ENCODE measurements at places on chromosomes 1 and 21.

- no peak for DNase-seq
Observed at GRCh38 chr1:107541412-107541811, 400.6 kb downstream of the NTNG1 start.

GRCh38 chr1:112991402-112992120 is 35.6 kb upstream of the SLC16A1 start:
- no peak for DNase-seq

DNA sequence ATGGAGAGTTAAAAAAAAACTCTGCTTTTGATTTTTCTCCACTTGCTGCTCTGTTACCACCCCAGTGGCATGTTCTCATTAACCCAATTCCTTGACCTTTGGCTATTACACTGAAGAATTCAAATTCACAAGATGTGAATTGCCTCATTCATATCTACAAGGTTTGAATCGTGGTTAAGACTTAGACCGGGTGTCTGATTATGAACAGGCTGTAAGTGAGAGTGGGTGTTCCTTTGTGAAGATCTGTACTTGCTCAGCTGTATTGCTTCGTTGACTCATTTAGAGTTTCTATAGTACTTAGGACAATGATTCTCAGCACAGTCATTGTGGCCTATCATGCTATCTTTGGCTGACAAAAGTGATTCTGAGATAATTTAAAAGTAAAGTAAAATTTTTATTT is 36.4 kb downstream of the DNM3 start:
- no peak for DNase-seq

- DNase-seq: peak; percentile 58
Observed at GRCh38 chr21:36698981-36699545, at the start of gene SIM2. Gene SIM2, plus strand, starts transcription at chr21:36699115. Its CDS starts 632 bp downstream, at chr21:36699747.

DNA sequence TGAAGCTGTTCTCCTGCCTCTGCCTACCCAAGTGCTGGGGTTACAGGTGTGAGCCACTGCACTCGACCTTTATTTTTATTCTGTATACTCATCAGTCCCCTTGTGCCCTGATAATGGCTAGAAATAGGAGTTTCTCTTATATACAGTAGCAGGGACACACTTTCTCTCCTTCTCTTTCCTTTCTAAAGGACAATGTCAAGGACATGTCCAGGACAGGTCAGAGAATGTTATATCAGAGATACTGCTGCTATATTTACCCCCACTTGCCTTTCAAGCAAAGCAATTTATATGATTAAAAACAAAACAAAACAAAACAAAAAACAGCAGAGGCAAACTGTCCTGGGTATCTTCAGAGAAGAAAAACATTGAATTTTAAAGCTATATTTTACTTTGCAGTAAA is 43.2 kb upstream of the LRIG2 start:
- no peak for DNase-seq

DNA sequence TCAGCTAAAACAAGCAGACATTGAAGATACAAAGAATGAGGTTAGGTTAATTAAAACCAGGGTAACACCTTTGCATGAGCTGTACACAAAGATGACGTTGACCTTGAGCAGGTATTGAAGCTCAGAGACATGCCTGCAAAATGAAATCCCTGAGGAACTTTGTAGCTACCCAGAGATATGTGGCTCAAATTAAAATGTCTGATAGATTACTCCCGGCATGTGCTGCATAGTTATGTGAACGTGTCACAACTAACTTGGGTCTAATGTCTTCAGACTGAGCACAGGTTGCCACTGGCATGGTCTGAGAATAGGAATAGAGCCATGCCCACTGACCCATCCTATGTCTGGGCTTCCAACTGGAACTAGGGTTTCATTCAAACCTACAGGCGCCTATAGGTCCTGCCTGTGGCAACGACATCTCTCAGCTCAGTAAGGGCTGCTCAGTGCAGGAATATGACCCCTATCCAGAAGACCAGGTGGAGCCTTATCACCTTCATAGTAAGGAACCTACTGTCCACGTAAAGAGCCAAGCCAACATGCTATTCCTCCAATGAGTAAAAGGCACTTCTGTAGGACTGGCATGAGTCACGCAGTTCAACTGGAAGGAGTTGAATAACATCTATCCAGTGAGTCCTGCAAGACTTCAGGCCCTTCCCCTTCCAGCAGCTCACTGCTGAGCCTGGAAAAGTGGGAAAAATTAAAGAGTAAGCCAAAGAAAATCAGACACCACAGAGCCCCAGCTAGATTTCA is 60.7 kb downstream of the PRKAB2 start:
- no peak for DNase-seq

GRCh38 chr1:53246261-53247134 is 8.2 kb upstream of the MAGOH start:
- no peak for DNase-seq

GRCh38 chr1:84442256-84442655 is 36.8 kb upstream of the RPF1 start:
- DNase-seq: no peak

- no peak for DNase-seq
Observed at GRCh38 chr1:37069406-37069805, 35.1 kb upstream of the GRIK3 start.

GRCh38 chr21:40788635-40789034 is 58.3 kb downstream of the DSCAM start:
- no peak for DNase-seq

- peak; percentile 69 for DNase-seq
Observed at GRCh38 chr1:229406798-229407197, 27.1 kb downstream of the ACTA1 start.

DNA sequence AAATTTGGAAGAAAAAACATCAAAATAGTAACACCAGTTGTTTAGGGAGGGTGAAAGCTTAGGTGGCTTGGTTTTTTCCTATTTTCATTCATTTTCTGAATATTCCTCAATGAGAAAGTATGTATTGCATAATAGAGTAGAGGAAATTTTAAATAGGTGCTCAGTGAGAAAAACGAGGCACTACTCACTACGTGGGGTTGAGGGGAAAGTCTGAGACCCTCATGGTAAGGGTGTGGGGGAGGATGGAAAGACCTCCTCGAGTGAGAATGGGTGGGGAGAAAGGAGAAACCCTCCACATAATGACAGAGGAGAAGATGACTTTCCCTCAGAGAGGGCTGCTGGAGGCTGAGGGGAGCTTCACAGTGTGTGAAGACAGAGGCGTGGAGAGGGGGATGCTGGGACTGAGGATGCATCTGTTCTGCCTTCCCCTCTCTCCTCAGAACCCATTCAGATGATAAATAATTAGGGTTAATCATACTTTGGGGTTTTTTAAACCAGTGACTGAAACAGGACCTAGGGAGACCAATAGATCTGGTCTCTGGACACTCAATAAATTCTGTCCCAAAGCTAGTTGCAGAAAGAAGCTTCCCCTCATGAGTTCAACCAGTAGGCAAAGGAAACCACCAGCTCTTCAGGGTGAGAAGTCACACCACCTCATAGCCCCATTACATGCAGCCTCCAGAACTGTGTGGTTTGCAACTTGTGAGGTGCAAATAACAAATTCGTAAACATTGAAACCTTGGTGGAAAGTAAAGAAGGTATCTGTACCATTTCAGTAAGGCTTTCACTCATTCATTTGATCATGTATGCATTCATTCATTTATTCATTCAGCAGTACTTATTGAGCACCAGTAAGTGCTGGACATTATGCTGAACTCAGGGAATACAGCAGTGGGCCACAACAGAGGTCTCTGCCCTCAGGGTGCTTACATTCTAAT is 17.1 kb downstream of the SLAMF7 start:
- DNase-seq: no peak

- DNase-seq: no peak
Observed at GRCh38 chr1:113898241-113898814, 6.3 kb downstream of the AP4B1 start.

GRCh38 chr1:109243221-109243620 is 6.1 kb upstream of the CELSR2 start:
- no peak for DNase-seq

- DNase-seq: peak; percentile 71
Observed at GRCh38 chr1:190478149-190479049, 735 bp upstream of the BRINP3 start.

GRCh38 chr1:217896490-217896889 is 265.3 kb downstream of the SPATA17 start:
- DNase-seq: no peak

DNA sequence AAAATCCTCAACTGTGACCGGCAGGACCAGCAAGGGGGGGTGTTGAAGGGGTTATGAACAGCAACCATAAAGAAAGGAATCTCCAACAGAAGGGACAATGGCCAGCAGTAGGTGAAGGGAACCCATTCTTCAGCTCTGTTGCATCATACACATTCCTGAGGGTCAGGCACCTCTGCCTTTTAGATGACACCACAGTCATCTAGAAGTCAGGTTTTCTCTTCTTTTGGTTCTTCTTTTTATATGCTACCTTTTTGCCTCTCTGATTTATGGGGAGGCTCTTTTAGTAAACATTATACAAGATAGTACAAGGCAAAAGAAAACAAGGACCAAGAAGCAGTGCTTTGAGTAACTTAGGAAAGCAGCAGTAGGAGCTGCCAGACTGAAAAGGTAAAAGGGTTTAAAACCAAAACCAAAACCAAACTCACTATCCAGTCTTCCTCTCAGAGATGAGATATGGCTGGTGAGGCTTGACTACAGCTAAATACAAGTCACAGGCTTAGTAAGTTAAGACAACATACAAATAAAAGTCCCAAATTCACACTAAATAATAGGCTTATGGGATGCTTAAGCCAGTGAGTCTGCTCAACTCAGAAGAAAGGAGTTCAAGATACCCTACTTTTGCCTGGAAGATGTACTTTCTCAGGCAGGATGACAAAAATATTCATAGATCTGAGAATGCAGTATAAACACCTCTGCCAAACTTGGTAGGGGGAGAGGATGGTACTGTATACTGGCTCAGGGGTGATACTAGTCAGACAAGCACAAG is 4.1 kb downstream of the TEX38 start:
- DNase-seq: no peak

DNA sequence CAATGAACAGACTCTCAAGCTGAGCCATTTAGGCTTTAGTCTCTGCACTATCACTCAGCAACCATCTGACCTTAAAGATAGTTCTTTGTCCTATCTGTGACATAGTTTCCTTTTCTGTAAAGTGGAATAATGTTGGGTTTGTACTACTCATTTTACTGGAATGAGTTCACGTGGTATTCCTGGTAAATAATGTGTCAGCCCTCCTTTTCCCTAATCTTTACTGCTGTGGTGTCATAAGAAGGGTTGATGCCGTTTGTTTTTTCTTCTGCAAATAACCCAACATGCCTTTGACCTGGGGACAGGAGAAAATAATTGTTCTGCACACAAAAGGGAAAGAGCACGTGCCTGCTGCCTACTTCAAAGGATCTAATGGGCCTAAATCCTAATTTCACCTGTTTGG is 297.8 kb downstream of the BRINP3 start:
- DNase-seq: no peak

DNA sequence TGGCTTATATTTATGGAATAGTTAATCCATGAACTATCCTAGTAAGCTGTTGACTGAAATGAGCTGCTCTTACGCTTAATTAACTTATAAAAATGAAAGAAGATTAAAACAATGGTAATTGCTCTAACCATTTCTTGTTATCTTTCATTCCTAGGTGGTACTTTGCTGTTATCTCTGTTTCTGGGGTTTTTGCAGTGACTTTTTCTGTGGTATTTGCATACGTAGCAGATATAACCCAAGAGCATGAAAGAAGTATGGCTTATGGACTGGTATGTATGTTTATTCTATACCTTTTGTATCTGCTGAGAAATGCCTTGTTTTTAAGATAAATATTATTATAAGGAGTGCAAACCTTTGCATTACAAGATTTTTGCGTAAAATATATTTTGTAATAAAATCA is 71.0 kb downstream of the SASS6 start:
- DNase-seq: no peak

GRCh38 chr21:45013260-45013841 is 61.0 kb upstream of the ADARB1 start:
- DNase-seq: peak; percentile 73

- DNase-seq: no peak
Observed at GRCh38 chr1:210223226-210223904, 9.2 kb upstream of the SERTAD4 start.

- no peak for DNase-seq
Observed at GRCh38 chr21:25459365-25459764, 147.9 kb downstream of the MRPL39 start.

- no peak for DNase-seq
Observed at GRCh38 chr21:45347048-45347711, 57.8 kb upstream of the COL18A1 start.

GRCh38 chr1:17874231-17874630 is 119.1 kb downstream of the ACTL8 start:
- DNase-seq: no peak

DNA sequence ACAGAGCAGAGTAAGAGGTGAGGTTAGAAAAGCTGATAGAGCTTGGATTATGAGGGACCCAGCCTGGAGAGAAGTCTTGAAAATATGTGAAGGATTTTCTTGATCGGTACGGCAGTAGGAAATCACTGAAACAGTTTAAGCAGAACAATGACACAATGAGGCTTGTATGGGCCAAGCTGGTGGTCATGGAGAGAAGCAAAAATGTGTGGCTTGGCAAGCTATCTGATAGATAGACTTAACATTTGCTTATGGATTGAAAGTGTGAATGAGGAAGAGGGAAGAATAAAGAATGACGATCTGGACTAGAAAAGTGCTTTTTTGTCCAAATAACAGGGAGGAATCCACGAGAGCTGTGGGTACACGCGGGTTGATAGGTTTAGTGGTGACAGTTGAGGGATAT is 15.4 kb upstream of the XPR1 start:
- DNase-seq: no peak

DNA sequence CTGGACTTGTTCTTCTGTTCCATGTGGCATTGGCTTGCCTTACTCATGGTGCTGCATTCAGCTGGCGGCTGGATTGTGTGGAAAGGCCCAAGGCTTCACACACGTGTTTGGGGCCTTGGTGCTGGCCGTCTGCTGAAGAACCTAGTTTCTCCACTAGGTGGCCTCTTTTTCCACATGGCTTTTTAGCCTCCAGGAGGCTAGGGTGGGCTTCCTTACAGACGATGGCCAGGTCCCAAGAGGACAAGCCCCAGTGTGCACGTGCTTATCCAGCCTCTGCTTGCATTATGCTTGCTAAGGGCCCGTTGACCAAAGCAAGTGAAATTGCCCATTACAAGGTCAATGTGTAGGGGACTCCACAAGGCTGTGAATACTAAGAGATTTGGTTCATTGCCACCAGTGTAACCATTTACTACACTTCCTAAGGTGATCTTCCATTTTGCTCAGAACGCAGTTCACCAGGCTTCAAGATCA is 47.5 kb upstream of the FOXO6 start:
- peak; percentile 80 for DNase-seq

- DNase-seq: no peak
Observed at GRCh38 chr1:32639489-32640075, 10.8 kb downstream of the ZBTB8OS start.

- DNase-seq: peak; percentile 25
Observed at GRCh38 chr1:1614204-1614953, 921 bp upstream of the MIB2 start.

GRCh38 chr1:152501704-152502103 is 8.9 kb upstream of the LCE5A start:
- no peak for DNase-seq

GRCh38 chr1:239912471-239912870 is 179.2 kb upstream of the FMN2 start:
- no peak for DNase-seq

- no peak for DNase-seq
Observed at GRCh38 chr1:172398970-172399755, 21.3 kb upstream of the C1orf105 start.

GRCh38 chr21:24200052-24200451 is 1407.2 kb downstream of the MRPL39 start:
- no peak for DNase-seq
